ENCODE measurements at places on chromosomes 11 and 22.

DNA sequence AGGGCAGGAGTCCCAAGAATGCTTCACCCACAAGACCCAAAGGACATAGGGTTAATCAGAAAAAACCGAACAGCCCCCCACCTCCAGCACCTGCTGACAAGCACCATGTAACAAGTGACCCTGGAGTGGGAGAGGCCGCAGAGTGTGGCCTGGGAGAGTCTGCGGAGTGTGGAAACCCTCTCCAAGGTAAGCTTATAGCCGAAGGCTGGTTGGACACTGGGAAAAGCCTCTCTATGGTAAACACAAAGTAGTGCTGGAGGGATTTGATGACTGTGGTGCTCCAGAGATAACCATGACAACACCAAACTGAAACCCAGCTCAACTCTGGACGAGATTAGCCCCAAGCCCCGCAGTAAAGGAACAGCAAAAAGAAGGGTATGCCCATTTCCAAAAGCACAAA lies 19.2 kb downstream of the ASCL2 start:
- DNase-seq, result no peak

DNA sequence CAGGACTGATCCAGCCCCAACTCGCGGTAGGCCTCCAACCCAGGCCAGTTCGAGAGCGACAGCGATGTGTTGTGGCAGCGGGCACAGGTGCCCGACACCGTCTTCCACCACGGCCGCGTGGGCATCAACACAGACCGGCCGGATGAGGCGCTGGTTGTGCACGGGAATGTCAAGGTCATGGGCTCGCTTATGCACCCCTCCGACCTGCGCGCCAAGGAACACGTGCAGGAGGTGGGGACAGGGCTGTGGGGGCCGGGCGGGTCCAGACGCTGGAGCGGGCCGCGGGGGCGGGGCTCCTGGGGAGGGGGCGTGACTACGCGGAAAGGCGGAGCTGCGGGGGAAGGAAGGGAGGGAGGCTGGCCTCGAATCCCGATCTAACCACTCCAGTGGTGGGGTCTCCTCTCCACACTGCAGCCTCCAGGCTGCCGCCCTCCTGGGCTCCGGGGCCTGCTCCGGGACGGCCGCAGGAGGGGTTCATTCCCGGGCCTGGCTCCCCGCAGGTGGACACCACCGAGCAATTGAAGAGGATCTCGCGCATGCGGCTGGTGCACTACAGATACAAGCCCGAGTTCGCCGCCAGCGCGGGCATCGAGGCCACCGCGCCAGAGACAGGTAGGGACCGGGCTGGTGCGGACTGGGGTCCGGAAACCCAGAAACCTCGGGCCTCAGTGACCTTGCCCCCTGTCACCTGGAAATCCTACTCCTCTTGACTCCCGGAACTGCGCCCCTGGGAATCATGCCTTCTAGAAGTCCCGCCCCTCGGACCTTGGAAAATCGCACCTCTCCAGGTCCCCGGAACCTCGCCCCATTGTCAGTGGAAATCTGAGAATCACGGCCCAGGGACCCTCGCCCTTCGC lies 14.9 kb downstream of the TMEM258 start:
- DNase-seq, result no peak

DNA sequence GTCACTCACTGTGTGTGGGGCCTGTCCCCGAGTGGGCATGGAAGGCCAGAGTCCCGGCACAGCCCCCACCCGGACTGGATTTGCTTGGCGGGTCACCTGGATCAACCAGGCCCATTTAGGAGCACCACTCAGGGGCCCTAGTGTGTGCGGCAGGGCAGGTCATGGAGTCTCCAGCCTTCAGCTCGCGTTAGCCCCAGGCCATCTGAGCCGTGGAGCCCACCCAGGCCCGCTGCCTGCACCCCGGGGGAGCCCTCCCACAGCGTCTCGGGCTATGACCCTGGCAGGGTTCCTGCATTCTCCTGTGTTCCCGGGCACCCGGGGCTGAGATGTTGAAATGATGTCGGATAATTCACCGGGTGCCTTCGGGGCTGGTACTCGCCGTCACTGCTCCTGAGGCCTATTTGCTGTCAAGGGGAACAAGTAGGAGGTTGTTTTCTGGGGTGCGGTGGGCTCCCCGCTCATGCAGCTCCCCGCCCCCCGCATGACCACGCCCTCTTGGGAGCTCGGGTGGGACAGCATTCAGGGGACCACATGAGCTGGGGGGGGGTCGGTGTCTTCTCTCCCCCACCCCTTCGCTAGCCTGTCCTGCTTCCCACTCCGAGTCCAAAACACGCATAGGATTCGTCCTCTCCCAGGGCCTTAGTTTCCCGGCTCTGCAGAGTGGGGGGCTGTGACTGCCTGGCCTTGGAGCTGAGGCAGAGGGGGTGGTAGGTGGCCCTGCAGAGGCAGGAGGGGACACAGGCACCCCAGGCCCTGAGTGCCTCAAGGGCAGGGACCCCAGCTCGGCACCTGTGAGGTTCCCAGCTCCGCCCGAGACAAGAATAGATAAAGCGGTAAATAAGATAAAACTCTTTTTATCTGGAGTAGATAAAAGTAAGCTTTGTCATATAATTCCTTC lies 77.2 kb downstream of the KCNQ1 start:
- no peak for DNase-seq

DNA sequence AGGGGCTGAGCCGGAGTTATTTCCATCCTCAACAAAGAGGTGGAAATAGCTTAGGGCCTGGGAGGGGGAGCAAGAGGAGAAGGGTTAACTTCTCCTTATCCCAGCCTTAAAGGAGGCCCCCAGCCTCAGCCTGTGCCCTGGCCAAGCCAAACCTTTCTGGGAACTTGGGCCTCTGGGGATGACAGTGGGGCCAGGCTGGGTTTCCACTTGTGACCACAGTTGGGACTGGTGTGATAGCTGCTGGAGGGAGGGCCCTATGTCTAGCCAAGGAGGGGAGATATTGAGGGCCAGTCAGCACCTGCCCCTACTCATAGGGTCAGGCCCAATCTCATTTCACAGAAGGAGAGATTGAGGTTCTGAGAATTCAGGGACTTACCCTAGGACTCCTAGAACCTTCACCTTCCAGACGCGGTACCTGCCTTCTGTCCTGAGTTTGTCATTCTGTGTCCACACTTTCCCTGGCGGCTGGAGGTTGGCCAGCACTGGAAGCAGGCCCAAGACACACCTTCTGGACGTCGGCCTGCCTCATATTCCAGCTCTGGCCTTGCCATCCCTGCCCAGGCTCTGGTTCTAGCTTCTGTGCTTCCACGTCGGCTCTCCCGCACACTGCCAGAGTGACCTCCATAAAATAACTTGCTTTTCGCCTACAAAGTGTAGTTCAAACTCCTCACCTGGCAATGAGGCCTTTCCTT lies 3.1 kb downstream of the RELT start:
- DNase-seq, result no peak

- no peak for DNase-seq
Observed at GRCh38 chr11:6203327-6203726, 2.0 kb upstream of the C11orf42 start.

DNA sequence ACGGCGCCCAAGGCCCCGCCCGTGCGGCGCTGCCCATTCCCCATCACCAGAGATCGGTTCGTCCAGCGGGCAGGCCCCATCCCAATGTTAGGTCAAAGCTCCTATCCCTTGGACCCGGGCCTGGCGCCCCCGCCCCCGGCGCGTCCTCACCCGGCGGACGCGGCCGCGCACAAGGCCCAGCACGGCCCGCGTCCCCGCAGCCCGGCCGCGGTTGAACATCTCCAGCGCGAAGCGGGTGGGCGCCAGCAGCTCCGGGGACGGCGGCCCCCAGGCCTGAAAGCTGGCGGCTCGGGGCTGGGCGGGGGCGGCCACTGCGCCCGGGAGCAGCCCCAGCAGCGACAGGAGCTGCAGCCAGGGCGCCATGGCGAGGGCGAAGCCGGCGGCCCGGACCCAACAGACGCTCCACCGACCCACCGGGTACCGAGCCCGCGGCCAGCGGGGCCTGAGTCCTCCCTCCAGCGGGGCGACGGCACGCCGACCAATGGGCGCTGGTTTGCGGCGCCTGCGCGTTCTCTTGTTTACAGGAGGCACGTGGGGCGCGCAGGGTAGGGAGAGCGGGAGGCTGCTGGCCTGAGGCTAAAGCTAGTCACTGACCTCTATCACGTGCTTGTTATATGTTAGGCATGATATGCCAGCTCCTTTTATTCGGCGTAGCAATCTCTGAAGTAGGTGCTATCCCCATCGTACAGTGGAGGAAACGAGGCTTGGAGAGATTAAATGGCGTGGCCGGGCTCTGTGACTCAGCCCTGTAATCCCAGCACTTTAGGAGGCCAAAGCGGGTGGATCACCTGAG lies at the start of gene CTSF:
TSS of gene CTSF (minus strand) at position 483 of the 793 bp plus-strand sequence. CDS start at position 363, 120 bp downstream.
- no peak for DNase-seq

DNA sequence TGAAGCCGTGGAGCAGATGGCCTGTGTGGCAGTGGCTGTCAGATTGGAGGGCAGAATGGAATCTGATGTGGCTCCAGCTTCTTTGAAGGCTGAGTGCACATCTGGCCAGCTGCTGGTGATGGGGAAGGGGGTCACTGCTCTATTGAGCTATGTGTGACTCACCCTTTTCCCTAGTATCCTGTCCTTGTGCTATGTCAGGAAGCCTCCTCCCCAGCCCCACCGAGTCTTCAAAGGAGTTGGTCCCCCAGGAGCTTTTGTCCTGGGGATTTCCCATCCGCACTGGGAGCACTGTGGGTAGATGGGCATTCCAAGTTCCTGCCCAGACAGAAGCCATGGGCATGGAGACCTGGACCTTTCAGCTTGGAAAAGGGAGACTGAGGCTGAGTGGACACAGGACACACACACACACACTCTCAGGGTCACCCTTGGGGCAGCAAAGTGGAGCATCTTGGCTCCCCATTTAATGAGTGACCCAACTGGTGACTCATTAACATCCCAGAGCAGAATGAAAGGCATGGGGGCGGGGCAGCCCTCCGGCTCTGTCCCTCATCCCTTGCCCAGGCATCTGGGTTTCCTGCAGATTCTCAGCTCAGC lies 3.3 kb downstream of the SERPINH1 start:
- no peak for DNase-seq

GRCh38 chr22:49354516-49355210 lies 473.0 kb downstream of the BRD1 start:
- no peak for DNase-seq

- no peak for DNase-seq
Observed at GRCh38 chr22:29475550-29475949, 4.5 kb upstream of the NEFH start.

DNA sequence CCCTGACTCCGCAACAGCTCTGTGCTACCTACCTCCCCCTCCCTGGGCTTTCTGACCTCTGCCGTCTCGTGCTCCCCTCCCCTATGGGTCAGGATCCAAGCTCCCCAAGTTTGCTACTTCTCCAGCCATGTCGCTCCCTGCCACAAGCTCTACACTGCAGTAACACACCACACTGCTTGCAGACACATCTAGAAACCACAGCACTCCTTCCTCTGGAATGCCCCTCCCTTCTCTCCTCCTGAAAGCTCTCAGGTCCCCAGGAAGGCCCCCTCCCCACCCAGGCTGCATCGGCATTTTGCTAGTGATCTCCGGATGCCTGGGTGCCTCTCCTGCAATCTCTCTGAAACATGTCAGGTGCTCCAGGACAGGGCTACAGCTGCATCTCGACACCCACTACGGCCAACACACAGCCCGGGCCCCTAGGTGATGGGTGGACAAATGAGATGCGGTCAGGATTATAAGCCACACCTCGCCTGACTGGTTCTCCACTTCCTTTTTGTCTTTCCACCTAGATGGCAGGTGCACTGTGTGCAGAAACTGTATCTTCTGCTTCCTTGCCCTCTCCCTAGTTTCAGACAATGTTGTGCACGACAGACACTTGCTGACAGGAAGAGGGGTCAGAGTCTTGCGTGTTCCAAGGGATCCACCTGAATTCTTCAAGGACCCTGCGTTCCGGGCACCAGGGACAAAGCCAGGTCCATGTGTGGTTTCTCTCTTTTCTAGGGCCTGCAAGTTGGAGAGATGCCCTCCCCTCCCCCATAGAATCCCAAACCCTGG lies 22.9 kb downstream of the RPUSD4 start:
- no peak for DNase-seq

DNA sequence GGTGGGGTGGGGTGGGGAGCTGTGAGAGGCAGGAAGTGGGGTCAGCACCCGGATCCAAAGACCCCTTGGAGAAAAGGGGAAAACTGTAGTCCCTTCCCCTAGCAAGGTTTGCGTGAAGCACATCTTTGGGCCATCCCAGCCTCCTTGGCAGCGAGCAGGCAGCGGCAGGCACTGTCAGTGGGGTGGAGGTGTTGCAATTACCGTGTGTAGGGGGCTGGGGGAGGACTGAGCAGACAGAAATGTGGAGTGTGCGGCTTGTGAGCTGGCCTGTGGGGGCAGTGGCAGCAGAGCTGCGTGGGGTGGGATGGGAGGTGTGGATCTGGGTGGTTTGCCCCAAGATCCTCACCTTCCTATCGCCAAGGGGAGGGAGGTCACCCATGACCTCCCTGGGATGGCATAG lies 16.4 kb downstream of the DAGLA start:
- no peak for DNase-seq

- DNase-seq, result no peak
Observed at GRCh38 chr11:45948356-45948755, 25.9 kb downstream of the LARGE2 start.

- DNase-seq, result no peak
Observed at GRCh38 chr11:8340296-8340695, 76.6 kb upstream of the LMO1 start.

GRCh38 chr22:24009227-24010017 lies 1.7 kb upstream of the CABIN1 start:
- no peak for DNase-seq

DNA sequence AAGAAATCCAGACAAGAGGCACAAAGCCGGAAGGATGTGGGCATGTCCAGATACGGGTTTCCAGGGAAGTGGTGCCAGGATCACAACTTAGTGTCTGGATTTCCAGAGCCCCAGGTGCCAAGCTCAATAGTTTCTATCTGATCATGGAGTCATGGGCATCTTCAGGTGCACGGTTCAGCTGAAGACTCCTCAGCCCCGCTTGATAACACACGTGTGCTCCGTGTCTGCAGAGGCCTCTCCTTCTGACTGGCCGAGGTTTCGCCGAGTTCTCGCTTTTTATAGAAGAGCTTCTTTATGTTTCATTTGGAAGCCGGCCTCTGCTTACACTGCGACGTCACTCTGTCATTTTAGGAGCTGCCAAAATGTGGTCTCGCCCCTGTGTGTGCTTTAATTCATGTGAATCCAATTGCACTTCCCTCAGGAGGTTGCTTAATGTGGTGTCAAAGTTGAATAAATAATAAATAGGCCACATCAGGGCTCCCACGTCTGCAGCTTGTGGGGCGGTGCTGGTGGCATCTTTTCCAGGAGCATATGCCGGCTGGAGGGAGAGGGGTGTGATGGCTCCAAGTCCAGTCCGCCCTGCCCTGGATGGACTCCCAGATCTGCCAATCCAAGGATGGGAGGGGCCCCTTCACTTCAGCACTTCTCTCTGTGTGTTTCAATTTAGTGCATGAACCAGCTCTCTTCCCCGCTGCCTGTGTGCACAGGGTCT lies 1410.8 kb downstream of the TBC1D22A start:
- no peak for DNase-seq

Data from esophagus squamous epithelium (tissue), 5 donors.